ENCODE measurements at places on chromosomes 3 and 15.
A peak's percentile ranks its signal among the peaks of the same experiment; 100 is the strongest.

- no peak for DNase-seq
Measured at GRCh38 chr3:55487381-55488241, 505 bp upstream of the WNT5A start.

- no peak for DNase-seq
Measured at GRCh38 chr3:6867269-6867668, 6.4 kb downstream of the GRM7 start.

DNA sequence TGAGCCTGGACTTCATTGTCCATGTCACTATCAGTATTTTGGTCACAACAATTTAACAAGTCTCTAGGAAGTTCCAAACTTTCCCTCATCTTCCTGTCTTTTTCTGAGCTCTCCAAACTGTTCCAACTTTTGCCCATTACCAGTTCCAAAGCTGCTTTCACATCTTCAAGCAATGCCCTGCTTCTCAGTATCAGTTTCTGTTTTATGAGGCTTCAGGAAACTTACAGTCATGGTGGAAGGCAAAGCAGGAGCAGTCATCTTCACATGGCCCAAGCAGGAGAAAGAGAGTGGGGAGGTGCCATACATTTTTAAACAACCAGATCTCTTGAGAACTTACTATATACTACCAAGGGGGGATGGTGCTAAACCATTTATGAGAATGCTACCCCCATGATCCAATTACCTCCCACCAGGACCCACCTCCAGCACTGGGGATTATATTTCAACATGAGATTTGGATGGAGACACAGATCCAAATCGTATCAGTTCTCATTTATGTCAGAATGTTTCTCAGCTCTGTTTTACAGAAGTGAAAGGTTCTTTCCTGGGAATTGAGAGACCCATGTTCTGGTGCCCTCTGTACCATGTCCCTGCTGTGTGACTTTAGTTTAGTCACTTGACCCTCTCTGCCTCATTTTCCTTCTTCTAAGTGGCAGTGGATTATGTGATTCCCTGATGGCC lies 169.7 kb downstream of the PLCL2 start:
- DNase-seq: no peak

DNA sequence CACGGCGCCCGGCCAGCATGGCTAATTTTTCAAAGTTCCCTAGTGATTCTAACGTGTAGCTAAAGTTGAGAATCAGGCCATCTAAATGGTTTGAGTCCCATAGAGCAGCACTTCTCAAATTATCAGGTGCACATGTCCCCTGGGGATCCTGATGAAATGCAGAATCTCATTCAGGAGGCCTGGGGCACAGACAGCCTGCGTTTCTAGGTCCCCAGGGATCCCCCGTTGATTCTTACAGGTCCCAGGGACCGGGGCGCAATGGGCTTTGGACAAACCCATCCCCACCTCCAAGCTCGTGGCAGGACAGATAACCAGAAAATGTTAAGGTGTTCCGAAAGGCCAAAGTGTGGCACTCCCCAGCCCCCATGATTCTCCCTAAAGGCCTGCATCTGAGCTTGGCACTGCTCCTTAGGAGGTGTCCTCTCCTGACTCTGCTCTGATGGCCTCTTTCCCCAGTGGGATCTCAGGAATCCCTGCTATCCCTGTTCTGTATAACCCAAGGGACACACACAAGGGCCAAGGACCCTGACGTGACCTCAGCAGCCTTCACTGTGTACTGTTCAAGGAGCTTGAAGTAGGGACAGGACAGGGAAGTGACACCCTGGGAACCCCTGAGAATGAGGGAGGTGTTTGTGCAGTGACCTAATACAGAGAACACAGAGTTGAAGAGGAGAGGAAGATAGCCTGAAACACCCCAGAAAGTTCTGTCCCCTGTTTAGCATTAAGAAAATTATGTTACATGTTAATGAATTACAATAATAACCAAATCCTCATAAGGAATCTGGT lies 8.0 kb downstream of the LRRK1 start:
- no peak for DNase-seq

- no peak for DNase-seq
Measured at GRCh38 chr3:175798326-175798725, 939.2 kb downstream of the NAALADL2 start.

- DNase-seq: no peak
Measured at GRCh38 chr3:151227266-151227806, 24.3 kb upstream of the GPR171 start.

DNA sequence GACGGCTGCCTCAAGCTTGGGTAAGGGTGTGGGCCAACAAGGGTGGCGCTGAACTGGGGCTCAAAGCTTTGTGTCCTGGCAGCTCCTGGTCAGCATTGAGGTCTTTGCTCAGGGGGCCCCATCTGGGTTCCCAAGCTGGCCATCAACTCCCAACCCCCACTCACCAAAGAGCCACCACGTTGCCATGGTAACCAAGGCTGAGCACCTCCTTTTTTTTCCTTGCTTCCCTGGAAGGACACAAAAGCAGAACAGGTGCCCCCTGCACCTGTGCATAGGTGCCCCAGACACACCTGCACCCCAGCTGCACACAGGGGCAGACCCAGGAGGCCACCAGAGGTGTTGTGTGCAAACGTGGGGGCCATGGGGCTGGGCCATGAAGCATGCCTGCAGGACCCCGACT lies 16.5 kb downstream of the UROC1 start:
- no peak for DNase-seq

- no peak for DNase-seq
Measured at GRCh38 chr3:184846496-184846895, 34.5 kb downstream of the VPS8 start.

- DNase-seq: peak; percentile 3
Measured at GRCh38 chr3:27639271-27639670, 82.9 kb downstream of the EOMES start.

DNA sequence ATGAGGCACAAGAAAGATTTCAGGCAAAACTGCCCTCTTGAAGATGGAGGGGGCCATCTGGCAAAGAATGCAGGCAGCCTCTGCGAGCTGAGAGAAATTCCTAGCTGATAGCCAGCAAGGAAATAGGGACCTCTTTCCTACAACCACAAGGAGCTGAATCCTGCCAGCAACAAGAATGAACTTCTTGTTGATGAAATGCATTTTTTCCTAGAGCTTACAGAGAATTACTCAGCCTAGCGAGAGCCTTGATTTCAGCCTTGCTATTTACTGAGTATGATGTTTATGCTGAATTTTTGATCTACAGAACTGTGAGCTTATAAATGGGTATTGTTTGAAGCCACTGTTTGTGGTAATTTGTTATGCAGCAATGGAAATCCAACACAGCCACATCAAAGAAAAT lies 148.5 kb upstream of the NAALADL2 start:
- DNase-seq: no peak

- DNase-seq: no peak
Measured at GRCh38 chr3:32495609-32496008, 7.0 kb downstream of the CMTM6 start.

DNA sequence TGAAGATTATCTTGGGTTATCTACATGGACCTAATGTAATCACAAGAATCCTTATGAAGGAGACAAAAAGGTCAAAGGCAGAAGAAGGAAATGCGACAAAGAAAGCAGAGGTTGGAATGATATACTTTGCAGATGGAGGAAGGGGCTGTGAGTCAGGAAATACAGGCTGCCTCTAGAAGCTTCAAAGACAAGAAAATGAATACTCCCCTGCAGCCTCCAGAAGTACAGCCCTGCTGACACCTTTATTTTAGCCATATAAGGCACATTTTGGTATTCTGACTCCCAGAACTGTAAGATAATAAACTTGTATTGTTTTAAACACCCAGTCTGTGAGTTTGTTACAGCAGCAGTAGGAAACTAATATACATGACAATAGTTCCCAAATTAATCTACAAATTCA lies 58.6 kb downstream of the SIDT1 start:
- DNase-seq: no peak

DNA sequence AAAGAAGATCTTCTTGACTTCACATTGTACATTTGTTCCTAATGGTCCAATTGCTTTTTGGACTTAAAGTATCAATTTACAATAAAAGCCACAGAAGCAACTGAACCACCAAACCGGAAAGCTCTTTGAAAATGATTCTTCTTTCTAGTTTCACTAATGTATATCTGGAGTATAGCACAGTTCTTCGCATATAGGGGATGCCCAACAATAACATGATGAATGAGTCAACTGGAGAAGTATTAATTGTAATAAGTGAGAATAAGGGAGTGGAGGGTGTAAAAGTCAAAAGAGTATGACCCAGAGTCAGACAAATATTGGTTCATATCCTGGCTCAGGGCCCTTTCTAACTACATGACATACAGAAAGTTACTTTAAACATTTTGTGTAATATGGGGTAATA lies 425.2 kb downstream of the ZBTB20 start:
- no peak for DNase-seq

GRCh38 chr3:18747383-18747782 lies 322.2 kb upstream of the SATB1 start:
- no peak for DNase-seq

DNA sequence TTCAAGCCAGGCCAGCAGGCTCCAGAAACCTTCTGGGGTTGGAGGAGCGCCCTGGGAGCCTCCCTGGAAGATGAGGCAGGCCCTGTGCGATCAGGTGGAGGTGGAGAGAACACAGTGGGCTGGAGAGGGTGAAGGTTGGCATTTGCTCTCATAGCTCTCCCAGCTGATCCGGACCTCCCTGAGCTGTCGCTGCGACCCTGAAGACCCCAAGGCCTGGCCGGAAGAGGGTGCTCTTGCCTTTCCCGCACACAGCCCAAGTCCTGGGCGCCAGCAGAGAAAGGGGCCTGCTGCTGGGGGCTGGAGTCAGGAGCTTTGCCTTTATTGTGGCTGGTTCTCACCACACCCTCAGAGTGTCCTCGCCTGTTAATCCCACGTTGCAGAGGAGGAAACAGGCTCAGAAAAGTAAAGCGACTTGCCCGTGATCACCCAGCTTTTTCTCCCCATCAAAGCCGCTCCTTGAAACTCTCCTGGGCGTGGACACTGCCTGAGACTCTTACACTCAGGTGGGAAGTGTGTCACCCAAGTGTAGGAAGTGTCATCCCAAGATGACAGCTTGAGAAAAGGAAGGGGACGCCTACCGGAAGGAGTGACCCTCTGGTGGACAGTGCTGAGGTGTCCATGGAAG lies 8.6 kb upstream of the RPL29 start:
- no peak for DNase-seq

DNA sequence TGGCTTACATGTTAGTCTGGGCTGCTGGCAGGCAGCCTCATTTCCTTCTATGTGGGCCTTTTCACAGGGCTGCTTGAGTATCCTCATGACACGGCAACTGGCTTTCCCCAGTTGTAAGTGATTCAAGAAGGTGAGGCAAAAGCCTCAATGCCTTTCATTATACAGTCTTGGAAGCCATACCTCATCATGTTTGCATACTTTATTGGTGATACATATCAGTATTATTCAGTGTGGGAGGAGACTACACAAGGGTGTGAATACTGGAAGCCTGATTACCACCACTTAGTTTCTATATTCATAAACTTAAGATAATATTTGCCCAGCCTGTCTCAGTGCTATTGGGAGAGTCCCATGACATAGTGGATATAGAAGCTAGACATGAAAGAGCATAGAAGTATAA lies 346.8 kb downstream of the SOX2 start:
- DNase-seq: no peak

DNA sequence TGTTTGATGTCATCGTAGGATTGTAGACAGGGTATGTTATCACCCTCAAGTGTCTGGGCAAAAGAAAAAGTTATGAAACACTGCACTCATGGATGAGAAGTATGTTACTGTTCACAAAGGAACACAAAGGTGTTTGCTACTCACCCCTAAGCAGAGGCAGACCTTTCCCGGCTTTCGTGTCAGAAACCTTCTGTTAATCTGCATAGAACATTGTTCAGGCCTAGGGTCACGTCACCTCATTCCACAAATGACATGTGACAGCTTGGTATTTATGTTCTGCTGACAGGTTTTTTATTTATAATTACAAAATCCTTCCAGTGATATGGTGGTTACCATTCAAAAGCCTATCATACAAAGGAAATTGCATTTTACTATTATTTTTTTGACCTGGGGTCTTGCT lies 16.5 kb downstream of the THUMPD3 start:
- DNase-seq: no peak

GRCh38 chr15:76190751-76191538 lies 120.3 kb downstream of the ETFA start:
- peak; percentile 38 for DNase-seq

- no peak for DNase-seq
Measured at GRCh38 chr15:32888221-32888761, 170.5 kb downstream of the GREM1 start.

- no peak for DNase-seq
Measured at GRCh38 chr3:14475621-14476020, 64.5 kb downstream of the GRIP2 start.

DNA sequence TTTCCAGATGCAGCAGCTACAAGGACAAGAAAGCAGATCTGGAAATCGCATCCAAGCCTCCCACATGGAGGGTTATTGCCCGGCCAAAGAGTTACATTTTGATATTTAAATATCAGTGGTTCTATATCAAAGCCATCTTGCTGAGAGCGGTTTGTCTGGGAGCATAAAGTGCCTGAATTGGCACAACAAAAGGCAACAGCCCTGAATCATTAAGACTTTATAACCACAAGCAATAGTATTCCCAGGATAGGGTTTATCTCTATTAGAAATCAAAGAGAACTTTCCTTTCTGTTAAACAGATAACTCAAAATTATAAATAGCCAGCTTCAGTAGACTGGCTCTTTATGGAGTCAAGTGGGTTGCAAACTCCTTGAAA lies 564.7 kb downstream of the ROBO1 start:
- no peak for DNase-seq

DNA sequence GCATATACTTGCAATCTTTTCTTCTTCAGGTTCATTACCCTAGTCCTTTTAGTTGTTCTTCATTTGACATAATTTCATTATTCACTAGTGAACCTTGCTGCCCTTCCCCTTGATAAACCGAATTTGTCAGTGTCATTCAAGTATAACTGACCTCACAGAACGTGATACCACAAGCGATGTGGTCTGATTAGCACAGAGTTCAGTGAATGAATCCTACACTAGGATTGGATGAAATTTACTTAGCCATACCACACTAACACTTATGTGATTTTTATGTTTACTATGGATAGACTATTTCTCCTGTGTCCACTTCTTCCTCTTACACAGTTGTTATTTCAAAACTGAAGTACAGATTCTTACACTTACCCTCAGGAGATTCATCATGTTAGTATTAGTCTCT lies 27.2 kb downstream of the CD86 start:
- no peak for DNase-seq

- DNase-seq: no peak
Measured at GRCh38 chr15:96234109-96234892, 96.2 kb upstream of the NR2F2 start.

DNA sequence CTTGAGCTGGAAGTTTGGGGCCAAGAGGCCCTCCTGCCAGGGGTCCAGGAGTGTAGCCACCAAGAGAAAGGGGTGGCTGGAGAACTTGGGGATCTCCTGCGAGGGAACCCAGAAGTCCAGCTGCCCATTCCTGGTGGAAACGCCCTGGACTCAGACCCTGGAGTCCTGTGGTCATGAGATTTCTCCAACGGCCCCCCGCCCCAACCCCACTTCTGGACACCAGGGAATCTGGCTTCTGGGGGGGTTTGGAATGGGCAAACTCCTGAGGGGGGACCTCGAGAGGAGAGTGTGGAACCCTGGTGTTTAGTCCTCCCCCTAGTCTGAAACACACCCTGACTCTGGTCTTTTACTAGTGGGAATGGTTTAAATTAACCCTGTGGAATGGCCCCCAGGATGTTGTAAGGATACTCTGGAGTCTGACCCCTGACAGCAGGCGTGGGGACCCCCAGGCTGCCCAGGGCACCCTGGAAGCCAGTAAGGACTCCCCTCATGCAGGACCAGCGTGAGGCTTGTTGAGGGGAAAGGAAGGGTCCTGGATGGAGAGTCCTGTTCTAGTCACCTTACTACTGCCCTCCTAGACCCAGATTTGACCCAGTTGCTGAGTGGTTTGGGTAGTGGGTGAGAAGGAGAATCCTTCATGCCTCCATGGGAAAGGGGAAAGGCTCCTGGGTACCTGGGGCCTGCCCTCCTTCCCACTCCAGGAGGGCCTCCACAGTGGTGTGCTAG lies 540 bp downstream of the KLHDC8B start:
- DNase-seq: no peak
